ENCODE measurements at places on chromosomes 4 and X. TPM values are rescaled to one million over a fixed set of nuclear protein-coding genes. Genes with fewer than 3 reads are reported as not detected.
A peak's percentile ranks its signal among the peaks of the same experiment; 100 is the strongest.

SLC9B1 gene
- total RNA-seq: not detected

GRCh38 chr4:78654807-78655206 lies 103.2 kb downstream of the ANXA3 start:
- DNase-seq: no peak

GRCh38 chr4:79662651-79663050 lies 254.6 kb upstream of the GK2 start:
- no peak for DNase-seq

DNA sequence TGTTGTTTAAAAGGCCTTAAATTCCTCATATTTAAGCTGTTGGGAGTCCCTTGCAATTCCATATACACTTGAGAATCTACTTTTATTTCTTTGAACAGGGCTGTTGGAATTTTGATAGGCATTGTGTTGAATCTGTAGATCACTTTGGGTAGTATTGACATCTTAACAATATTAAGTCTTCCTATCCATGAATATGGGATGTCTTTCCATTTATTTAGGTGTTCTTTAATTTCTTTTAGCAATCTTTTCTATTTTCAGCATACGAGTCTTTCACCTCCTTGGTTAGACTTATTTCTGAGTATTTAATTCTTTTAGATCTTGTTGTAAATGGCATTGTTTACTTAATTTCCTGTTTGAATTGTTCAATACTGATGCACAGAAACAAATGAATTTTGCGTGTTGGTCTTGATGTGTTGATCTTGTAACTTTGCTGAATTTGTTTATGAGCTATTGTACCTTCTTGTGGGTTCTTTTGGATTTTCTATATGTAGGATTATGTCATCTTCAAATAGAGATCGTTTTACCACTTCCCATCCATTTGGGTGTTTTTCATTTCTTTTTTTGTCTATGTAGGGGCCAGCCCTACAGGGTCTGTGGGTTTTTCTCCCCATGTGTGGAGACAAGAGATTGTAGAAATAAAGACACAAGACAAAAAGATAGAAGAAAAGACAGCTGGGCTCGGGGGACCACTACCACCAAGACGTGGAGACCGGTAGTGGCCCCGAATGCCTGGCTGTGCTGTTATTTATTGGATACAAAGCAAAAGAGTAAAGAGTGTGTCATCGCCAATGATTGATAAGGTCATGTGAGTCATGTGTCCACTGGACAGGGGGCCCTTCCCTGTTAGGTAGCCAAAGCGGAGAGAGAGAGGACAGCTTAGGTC lies 18.2 kb upstream of the CTBP1 start:
- DNase-seq: no peak

IL9R gene
- not detected for total RNA-seq

DNA sequence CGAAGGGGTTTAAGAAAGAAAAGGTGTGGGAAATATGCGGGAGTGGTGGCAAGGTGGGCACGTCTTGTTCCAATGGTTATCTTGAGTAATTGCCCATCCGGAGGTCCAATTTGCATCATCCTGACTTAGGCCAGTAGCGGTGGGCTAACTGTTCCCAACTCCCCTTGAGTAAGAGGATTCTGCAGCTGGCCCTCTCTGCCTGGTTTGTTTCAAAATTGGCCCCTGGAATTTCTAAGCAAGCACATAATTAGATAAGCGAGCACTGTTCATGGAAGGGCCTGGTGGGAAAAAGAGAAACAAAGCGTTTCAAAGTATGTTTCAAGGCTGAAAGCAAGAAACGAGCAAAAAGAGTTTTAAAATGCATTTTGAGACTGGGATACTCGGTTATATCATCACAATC lies 198.2 kb downstream of the CEP135 start:
- DNase-seq: no peak

DNA sequence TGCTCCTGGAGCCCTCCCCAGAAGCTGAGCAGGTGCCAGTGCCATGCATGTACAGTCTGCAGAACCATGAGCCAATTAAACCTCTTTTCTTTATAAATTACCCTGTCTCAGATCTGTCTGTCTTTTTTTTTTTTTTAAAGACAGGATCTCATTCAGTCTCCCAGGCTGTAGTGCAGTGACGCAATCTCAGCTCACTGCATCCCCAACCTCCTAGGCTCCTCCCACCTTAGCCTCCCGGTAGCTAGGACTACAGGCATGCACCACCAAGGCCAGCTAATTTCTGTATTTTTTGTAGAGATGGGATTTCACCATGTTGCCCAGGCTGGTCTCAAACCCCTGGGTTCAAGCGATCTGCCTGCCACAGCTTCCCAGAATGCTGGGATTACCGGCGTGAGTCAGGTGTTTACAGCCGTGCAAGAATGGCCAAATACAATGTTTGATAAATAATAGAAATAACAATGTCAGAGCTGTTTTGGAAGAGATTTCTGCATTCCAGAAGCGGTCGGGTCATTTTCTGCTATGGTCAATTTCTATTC lies 68.8 kb downstream of the SLC2A9 start:
- no peak for DNase-seq

DNA sequence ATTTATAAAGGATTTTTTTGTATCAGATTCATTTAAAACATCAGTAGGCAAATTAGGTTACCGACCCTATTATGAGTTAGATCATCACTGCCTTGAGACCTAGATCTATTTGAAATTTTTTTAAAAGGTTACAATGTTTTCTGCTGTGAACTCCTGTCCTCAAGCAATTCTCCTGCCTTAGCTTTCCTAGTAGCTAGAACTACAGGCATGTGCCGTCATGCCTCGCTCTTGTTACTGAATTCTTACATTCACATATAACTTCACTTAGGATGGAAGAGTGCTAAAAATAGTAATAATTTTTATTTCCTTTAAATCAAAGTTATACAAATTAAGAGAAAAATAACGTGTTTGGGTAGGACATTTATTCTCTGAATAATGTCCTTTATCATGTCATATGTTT lies 75.5 kb upstream of the MAOA start:
- DNase-seq: no peak

DNA sequence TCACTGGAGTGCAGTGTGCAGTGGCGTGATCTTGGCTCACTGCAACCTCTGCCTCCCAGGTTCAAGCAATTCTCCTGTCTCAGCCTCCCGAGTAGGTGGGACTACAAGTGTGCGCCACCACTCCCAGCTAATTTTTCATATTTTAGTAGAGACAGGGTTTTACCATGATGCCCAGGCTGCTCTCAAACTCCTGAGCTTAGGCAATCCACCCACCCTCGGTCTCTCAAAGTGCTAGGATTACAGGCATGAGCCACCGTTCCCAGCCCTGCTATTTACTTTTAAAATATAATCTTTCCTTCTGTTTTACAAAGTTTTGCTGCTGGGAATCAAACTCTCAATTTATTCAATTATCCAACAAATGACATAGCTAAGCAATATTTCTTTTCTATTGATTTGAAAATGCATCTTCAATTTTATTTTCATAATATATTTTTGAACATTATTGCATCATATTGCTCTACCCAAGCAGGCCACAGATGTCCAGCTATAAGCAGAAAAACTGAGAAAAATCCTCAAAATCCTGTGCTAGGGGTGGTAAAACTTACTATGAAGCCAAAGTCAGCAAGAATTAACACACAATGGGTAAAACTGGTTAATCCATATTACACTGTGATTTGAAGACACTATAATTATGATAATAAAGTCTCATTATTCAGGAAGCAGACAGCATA lies 5.2 kb downstream of the TIFA start:
- DNase-seq: no peak

GRCh38 chrX:139020801-139021200 lies 309.3 kb upstream of the FGF13 start:
- DNase-seq: no peak

DNA sequence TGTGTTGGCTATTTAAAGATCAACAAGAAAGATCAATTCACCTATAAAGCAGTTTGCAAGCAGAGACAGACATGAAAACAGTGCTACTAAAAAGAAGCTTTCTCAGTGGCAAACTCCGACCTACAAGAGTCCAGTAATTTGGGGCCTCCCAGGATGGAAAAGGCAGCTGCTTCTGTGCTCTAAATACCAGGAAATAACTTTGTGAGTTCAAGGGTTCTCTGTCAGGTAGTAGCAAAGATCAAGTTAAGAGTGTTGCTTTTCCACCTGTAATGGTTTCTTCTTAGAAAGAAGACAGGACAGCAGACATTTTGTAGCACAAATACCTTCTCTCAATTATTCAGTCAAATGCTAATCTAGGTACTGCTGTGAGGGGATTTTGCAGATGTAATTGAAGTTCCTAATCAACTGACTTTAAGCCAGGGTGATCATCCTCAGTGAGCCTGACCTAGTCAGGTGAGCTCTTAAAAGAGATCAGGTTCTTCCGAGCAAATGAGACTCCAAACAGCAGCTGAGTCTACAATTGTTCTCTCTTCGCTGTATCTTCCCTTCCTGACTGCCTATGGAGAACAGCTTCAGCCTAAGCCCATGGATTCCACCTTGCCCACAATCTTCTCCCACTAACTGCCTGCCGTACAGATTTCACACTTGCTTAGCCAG lies 13.5 kb downstream of the ANKRD17 start:
- no peak for DNase-seq

DNA sequence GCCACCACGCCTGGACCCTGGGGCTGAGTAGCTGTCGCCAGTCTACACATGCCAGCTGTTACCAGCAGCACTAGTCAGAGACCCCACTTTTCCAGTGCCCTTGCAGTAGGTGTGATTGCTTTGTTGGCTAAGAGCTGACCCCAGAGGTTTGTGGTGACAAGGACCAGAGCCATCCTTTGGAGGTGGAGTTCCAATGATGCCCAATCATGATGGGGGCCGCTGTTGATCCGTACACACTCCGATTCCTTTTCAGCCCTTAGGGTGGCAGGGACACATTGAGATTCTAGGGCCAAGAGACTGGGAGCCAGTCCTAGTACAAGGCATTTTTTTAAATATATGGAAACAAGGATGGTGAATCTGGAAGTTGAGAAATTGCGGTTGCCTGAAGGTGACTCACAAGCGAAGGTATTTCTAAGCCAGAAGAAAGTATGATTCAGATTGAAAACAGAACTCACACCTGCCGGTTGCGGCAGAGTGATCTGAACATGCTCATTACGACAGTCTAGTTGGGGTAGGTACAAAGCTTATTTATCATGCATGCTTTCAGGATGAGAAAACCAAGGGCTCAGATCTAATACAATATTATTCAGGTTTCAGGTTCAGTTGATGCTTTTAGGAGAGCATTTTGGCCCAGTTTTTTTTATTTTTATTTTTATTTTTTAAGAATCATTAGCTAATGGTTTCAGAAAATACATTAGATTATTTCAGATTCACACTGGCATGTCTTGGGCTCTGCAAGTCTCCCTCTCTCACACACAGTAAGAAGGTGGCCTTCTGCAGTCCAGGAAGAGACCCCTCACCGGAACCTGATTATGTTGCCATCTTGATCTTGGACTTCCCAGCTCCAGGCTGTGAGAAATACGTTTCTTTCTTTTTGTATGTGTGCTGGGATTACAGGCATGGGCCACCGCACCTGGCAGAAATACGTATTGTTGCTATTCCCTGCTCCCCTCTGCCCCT lies 43.4 kb downstream of the SHROOM2 start:
- no peak for DNase-seq

GRCh38 chrX:71652405-71652804 lies 14.9 kb upstream of the LOC101059915 start:
- DNase-seq: peak; percentile 57

MAGEB10 gene
- not detected for total RNA-seq

GRCh38 chr4:186810613-186811150 lies 87.0 kb upstream of the FAT1 start:
- no peak for DNase-seq

DACH2 gene
- not detected for total RNA-seq

DNA sequence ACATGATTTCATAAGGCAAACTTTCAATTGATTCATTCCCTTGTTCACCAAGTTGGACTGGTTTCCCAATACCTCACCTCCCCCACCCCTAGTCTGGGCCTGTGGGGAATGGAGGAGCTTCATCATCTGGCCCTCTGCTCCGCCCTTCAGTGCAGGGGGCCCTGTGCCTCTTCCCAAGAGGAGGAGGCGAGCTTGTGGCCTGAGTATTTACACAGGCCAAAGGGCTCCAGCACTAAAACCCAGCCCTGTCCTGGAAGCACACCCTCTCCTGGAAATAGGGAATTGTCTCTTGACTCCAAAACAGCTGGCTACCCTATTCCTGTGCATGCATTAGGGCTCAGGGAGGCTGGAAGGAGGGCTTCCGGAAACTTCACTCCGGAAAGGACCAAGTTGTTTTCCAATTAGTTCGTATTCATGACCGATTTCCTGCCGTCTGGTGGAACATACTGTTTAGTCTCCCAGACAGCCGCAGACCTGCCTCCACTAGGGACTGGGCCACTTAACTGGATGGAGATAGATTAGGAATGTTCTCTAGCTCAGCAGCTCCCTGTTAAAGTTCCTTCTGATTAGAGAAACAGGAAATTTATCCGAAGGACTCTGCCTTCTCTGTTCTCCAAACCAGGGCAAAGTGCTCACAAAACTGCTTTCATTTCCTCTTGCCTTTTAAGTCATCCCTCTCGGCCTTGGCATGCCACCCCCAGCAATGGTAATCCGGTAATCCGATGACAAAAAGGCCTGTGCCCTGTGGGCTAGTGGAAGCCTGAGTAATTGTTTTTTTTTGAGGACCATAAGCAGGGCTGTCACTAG lies 5.8 kb downstream of the SRPX2 start:
- peak; percentile 8 for DNase-seq

GRCh38 chr4:162921178-162921785 lies 245.4 kb downstream of the NAF1 start:
- no peak for DNase-seq

DNA sequence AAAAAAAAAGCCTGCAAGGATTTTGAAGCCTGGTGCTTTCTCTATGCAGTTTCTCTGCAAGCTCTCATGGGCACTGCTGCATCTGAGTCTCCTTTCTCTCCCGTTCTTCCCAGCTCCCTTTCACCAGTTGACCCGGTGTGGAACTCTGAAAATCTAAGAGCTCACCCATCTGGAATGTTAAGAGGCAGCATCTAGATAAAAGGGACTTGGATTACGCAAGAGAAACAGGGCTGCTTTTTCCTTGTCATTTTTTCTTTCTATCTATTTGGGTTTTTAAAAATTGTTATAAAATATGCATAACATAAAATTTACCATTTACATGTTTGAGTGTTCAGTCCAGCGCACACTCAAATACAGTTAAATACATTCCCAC lies 95.2 kb upstream of the RPS6KA3 start:
- no peak for DNase-seq

GRCh38 chrX:155314260-155314659 lies 20.2 kb downstream of the CLIC2 start:
- DNase-seq: no peak

DNA sequence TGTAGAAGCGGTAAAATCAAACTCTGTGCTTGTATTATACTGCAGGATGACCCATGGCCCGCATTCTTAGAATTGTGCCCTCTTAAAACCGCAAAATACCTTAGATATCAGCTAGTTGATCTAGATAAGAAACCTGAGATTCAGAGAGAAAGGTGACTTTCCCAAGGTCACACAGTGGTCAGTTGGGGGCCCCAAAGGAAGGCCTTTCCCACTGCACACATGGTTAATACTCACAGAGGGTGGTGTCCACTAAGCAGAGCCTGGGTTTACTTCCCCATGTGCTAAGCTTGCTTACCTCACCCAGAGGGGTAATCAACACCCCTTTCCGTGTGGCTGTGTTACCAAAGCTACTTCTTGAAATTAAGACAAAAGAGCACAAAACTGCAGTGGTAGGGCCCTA lies 66.3 kb downstream of the RBM47 start:
- no peak for DNase-seq
